ENCODE measurements at places on chromosomes 16 and 17.

DNA sequence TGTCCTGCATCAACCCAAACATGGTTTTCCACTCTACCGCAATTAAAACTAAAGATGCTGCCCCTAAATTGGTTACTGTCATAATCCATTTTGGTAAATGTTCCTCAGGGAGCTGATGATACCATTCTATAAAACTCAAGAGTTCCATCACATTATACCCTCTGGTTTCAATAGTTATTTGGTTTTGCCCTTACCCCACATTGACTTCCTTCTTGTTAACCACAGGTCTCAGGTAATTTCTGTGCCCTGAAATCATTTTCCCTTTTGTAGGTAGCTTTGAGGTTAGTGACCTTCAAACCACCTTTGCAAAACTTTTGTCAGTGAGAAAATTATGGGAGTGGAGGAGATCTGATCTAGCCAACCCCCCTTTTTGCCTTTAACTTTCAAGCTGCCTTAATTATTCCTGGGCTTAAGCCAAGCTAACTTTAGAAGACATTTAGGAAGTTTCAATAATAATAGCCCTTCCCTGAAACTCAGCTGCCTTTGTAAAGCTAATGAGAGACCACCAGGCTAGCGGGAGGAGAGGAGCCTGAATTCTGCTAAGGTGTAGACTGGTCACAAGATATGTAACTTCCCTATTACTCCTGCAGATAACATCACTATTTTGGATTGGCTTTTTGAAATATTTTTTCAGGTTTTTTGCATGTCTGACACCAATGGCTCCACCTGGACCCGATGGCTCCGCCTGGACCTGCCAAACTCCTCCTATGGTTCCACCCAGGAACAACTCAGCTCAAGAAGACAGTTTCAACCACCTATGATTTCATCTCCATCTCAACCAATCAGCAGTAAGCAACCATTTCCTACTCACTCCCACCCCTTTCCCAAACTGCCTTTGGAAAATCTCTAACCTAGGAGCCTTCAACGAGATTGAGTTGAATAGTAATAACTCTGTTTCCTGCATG, 224.9 kb downstream of the HS3ST3B1 start:
- DNase-seq, result no peak

DNA sequence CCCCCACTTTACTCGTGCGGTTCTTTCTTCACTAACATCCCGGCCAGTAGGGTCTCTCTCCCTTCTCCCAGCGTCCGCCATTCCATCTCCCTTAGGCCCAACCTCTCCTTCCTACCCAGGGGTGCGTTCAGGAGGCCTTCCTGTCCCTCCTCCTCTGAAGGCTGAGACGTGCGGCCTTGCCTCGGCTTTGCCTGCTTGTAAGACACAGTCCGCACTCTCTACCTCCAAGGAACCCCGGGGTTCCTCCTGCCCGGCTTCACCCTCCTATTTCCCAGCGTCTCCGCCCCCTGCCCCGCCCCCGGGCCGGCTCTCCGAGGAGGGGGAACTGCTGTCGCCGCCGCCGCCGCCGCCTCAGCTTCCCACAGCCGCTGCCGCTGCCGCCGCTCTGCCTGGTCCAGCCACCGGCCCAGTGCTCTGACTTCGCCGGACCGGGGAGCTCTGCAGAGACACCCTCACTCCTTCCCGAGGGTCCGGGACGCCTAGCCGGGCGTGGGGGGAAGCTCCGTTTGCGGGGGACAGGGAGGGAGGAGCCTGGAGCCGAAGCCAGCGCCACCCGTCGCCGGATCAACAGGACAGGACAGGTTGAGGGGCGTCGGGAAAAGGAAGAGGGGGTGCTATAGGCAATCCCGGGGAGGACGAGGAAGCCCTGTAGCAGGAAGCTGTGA, 1.2 kb upstream of the FGF11 start:
- DNase-seq, result no peak

DNA sequence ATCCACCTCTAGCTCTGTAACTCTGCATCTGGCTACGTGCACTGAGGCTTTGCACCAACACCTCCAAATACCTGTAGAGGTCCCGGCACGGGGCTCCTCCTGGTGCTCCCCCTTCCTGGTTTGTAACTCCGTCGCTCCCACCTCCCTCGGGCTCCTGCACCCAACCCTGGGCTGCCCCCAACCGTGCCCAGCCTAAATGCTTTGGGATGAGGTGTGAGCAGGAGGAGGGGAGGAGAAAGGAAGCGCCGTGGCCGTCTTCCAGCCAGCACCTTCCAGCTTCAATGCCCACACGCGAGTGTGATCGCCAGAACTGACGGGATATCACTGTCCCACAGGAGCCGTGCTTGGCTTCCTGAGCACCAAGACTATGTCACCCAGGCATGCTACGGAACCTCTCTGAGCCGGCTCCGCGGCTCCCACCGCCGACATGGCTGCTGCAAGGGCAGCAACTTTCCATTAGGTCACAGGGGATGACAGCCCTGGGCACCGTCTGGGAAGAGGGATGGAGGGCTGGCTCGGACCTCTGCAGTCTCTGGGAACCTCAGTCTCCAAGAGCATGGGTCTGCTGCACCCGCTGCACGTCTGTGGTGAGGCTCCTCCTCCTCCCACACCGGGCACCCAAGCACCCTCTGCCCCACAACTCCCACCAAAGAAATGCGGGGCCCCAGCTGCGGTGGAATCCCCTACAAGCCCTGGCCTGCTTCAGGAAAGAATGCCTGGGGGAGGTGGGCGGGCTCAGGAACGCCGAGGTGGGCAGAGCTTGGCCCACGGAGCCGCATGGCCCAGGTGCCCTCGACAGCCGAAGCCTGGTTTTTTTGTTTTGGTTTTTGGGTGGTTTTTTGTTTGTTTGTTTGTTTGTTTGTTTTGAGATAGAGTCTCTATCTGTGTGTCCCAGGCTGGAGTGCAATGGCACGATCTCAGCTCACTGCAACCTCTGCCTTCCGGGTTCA, 6.4 kb upstream of the SLC38A10 start:
- DNase-seq, result no peak

DNA sequence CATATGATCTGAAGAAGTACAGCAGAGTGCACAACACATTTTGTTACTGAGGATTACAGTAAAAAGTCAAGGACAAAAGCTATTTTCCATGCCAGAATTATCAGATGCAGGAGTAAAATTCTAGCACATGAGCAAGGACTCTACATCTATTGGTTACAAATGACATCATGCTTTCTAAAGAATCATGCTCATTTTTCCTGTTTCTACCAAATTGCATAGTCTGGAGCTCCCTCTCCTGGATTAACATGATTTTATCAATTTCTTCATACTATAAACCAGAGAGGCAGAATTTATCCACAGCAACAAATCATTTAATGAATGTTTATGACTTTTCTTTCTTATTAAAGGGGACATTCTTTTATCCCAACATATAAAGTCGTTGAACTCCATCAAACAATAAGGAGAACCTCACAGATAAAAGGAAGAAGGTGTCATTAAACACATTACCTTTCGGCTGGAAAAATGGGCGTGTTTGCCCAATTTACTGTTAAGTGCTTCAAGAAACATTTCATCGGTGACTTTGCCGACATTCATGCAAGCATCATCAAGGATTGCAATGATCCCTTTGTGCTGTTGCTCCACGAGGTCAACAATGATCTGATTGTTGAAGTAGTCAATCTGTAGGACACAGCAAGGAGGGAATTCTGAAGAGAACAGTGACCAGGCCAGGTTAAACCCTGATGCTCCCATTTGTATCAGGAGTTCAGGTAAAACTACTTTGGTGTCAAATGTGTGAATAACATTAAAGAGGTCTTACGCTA, 121.7 kb downstream of the MYO1D start:
- peak; percentile 62 for DNase-seq

DNA sequence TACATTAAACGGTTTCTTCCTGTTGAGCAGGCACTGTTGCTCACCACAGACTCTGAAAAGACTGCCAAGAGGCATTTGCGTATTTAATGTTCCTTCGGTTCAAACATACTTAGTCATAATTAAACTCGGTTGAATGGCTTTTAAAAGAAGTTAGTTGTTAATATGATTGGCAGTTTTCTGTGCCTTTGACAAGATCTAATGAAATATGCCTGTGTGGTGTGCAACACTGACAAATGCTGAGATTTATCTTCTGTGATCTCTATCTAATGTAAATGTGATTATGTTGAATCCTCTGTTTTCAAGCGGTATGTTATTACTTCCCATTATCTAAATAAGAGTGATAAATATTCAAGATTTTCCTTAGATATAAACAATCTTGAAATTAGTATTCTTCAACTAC, 1046.6 kb downstream of the CDH8 start:
- DNase-seq, result no peak

DNA sequence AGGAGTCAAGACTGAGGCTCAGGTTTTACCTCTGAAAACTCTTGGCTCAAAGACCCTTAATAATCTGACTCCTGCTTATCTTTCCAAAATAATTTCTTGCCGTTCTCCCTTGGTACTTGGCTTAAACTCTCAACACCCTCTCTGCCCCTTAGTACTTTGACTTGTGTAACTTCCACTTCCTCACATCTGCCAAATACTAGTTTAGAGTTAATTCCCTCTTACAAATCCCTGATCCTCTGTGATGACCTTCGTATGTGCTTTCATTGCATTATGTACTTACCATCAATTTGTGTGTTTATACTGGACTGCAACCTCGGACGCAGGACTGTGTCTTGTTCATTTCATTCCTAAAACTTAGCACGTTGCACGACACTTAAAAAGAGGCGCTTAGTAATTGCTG, 35.2 kb downstream of the ZNF207 start:
- no peak for DNase-seq

- no peak for DNase-seq
Measured at GRCh38 chr17:76930107-76930506, 61.9 kb downstream of the MGAT5B start.

DNA sequence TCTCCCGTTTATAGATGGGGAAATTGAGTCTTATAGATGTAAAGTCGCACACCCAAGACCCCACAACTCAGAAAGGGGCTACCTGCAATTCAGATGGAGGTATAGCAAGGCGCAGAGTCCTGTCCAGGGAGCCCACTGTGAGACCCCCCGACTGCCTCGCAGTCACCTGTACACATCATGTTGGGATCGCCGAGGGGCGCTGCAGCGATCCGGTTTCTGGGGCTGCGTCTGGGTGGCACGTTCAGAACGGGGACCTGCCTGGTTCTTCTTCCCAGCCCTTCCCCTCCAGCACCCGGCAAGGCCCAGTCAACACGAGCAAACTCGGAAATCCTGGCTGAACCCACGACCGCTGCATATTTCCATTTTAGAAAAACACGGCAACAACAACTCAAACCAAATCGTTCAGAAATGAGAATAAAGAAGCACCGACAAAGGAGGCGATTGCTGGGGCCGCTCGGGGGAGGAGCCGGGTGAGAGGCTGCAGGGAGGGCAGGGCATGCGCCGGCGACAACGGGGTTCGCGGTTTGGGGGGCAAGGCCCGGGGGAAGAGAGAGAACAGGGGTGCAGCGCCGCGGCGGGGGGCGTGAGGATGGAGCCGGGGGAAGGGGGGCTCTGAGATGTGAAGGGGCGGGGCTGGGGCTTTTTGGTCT, 643 bp downstream of the HSDL1 start:
- no peak for DNase-seq

DNA sequence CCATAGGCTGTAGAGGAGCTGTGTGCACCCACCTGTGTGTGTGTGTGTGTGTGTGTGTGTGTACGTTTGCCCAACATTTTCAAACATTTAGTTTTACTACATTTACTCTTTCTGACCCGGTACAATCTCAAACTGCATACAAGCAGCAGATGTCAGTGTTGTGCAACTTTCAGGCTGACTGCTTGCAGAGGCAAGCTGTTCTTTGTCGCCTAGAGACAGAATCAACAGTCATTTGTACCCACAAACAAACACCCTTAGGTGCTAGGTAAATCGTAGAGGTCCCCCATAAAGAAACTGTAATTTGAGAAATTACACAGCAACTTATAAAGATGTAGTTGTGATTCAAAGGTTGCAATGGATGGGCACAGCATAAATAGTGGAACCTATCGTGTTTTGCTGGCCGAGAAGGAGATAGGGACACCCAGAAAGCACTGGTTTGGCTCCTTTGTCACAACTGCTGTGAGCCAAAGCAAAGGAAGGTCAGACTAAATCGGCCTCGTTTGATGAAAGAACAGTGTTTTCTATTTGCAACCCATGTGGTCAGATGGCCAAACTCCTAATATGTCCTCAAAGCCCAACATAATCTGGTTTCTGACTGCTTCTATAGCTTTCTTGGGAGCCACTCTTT, 478.4 kb downstream of the TOX3 start:
- no peak for DNase-seq

DNA sequence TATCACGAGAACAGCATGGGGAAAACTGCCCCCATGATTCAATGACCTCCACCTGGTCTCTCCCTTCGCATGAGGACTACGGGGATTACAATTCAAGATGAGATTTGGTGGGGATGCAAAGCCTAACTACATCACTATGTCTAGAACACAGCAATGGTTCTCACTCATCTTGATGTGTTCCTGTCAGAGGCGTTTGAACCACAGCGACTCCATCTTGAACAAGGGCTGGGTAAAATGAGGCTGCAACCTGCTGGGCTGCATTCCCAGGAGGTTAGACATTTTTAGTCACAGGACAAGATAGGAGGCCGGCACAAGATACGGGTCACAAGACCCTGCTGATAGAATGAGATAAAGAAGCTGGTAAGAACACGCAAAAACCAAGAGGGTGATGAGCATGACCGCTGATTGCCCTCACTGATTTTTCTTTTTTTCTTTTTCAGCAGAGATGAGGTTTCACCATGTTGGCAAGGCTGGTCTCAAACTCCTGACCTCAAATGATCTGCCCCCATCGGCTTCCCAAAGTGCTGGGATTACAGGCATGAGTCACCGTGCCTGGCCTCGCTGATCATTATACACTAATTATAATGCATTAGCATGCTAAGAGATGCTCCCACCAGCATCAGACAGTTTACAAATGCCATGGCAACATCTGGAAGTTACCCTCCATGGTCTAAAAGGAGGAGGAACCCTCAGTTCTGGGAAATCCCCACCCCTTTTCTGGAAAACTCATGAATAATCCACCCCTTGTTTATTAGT, 3.0 kb upstream of the PPY start:
- peak; percentile 20 for DNase-seq

GRCh38 chr16:31298340-31298739, 38.6 kb downstream of the ITGAM start:
- DNase-seq, result no peak
